ENCODE measurements at places on chromosomes 12 and 14. TPM values are rescaled to one million over a fixed set of nuclear protein-coding genes. Genes with fewer than 3 reads are reported as not detected.

The FOXG1 gene
- total RNA-seq = not detected

The PSME2 gene
- total RNA-seq = 87.8 TPM

The ACYP1 gene
- total RNA-seq = 8.5 TPM

The LMO3 gene
- 0.30 TPM for total RNA-seq

The BAZ1A gene
- 30.8 TPM for total RNA-seq

The CMA1 gene
- total RNA-seq = not detected

The TAS2R42 gene
- not detected for total RNA-seq

The MSRB3 gene
- total RNA-seq = 44.5 TPM

The AKAP5 gene
- total RNA-seq = 0.12 TPM

The ADCY4 gene
- 16.7 TPM for total RNA-seq

The DHRS7 gene
- 78.4 TPM for total RNA-seq

The PPP1R3E gene
- 2.2 TPM for total RNA-seq

The OASL gene
- total RNA-seq = 0.23 TPM

Data from smooth muscle cell of the coronary artery (primary cell).